ENCODE measurements at places on chromosomes 6 and 20. TPM values are rescaled to one million over a fixed set of nuclear protein-coding genes. Genes with fewer than 3 reads are reported as not detected.

GRCh38 chr6:26121141-26122004 lies 34.1 kb downstream of the HFE start:
- H3K27ac ChIP-seq: no peak overlapping the region
- DNase-seq: no peak
- H3K4me3 ChIP-seq: no peak overlapping the region

DNA sequence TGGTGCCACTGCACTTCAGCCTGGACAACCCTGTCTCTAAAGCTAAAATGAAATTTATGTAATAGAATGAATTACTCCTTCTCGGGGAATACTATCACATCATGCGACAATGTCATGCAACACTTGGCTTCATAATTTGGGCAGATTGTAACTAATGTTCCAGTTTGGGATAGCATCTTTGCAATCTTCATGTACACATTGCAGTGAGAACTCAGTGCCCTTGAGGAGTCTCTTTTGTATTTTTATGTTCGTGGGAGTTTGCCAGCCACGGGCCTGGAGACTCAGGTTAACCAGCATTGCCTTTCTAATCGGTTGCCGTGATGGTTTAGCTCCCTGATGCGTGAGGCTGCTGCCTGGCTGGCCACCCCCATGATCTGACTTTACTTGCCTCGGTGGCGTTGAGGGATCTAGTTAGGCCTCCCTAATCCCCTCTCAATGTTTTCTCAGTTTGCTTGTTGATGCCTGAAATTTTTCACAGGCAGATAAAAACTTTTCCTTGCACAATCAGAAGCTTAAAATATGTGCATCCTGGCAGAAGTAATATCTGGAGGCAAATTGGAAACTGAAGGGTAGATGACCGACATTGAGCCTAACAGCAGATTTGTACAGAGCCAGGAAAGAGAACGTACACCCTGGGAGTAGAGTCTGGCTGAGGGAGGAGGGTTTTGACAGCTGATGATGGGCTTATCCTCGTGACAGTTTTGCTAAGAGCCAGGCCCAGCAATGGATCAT lies 2.4 kb downstream of the GMPR start:
- no peaks in the 10 kb centered on the region for H3K36me3 ChIP-seq
- peak overlapping the region; percentile 94 for H3K27ac ChIP-seq
- no peak for DNase-seq
- peak overlapping the region; percentile 79 for H3K4me3 ChIP-seq
- peaks cover 74% of the 10 kb centered on the region for H3K4me1 ChIP-seq
- H3K27me3 ChIP-seq: no peaks in the 10 kb centered on the region

DNA sequence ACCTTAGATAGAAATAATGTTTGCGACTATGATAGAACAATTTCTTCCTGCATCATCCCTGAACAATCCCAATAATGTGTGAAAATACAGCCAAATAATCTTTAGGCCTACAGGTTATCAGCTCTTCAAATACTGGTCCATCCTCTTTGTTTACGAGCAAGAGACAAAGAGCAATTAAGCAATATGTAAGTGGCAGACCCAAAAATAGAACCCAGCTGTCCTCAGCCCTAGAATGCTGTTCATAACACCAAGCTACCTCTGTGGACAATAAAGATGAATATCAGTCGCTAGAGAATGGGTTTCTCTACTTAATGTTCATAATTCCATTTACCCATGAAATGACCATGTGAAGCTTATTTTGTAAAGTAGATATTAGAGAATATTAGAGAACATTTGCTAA lies 28.4 kb upstream of the OSTM1 start:
- no peak for DNase-seq
- H3K4me3 ChIP-seq: no peak overlapping the region
- no peaks in the 10 kb centered on the region for H3K4me1 ChIP-seq
- no peaks in the 10 kb centered on the region for H3K36me3 ChIP-seq
- H3K27ac ChIP-seq: no peak overlapping the region

DNA sequence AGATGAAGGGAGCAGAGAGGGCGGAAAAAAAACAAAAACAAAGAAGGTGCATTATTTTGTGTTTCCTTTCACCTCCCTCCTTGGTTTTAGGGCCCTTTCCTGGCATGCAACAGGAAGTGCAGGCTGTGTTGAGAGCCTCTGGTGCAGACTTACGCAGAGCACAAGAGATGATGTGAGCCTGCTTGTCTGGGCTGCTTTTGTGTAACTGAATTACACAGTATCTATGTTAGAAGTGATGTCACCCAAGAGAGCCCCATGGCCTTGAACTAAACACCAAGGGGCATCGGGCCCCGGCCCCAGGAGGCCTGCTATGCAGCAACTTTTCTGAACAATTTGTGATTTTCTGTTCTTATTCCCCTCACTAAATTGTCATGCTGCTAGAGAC lies 25.5 kb downstream of the GNAS start:
- H3K36me3 ChIP-seq: no peaks in the 10 kb centered on the region
- no peak overlapping the region for H3K27ac ChIP-seq
- DNase-seq: no peak
- no peaks in the 10 kb centered on the region for H3K27me3 ChIP-seq

Gene TRAPPC3L
- not detected for total RNA-seq

Gene SIGLEC1
- 3.2 TPM for total RNA-seq

Measured in right atrium auricular region (tissue), 2 donors.